Renal cortex interstitium (tissue), 15 donors: ENCODE measurements at places on chromosomes 7 and 10. TPM values are rescaled to one million over a fixed set of nuclear protein-coding genes. Genes with fewer than 3 reads are reported as not detected.
A peak's percentile ranks its signal among the peaks of the same experiment; 100 is the strongest.

GRCh38 chr7:115086146-115086841, 164.4 kb downstream of the MDFIC start:
- no peak for DNase-seq

DNA sequence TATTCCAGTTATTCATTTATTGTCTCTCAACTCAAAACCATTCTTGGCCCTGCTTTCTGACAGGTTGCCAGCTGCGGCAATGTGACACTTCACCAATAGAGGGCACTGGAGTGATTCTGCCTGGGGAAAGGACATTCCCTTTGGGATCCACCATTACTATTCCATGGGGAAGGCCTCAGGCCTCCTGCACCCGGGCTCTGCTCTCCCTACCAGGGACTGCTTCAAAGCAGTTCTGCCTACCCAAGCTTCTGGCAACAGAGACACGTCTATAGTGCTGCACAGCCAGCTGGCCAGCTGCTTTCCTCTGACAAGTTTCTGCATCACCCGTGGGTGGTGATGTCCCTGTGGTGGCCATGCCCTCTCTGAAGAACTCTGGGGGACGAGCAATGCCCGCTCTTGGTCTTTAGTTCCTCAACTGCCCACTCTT, 163.8 kb downstream of the ELMO1 start:
- peak; percentile 7 for DNase-seq

GRCh38 chr7:149171892-149172533, 23.3 kb upstream of the ZNF282 start:
- DNase-seq, result no peak

- DNase-seq, result no peak
These were observed 50.4 kb upstream of the C7orf33 start for GRCh38 chr7:148540041-148540738.

DNA sequence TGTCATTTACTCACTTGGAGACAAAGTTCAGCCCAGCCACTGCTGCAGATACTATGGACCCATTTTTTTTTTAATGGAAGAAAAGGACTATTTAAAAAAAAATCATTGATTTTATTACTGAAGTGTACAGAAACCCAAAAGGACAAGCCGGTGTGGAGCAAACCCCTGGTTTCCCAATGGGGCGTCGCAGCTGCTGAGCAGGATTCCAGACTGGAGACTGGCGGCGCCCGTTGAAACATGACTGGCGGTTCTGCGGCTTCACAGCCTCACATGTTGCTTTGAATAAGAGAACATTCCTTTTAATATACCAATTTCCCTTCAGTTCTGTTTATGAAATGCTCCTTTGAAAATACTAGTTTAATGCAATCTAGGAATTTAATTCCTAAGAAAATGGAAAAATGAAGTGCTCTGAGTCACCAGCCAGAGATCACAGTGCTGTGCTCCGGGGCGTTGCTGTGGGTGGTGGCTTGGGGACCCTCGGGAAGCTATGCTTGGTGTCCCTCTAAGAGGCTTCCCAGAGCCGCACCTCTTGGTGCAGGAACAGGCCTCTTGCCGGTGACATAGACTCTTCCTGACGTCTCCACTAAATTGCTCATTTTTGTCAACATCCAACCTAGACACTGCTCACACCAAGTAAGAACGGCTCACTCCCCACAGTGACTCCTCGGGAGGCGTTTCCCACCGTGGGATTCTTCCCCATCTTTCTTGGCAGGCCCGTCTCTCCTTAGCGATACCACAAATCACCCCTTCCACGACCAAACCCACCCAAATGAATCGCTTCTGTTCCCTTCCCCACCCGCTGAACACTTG, 12.0 kb upstream of the VIPR2 start:
- DNase-seq, result no peak

GRCh38 chr7:37249240-37249639, 199.4 kb downstream of the ELMO1 start:
- DNase-seq, result no peak

DNA sequence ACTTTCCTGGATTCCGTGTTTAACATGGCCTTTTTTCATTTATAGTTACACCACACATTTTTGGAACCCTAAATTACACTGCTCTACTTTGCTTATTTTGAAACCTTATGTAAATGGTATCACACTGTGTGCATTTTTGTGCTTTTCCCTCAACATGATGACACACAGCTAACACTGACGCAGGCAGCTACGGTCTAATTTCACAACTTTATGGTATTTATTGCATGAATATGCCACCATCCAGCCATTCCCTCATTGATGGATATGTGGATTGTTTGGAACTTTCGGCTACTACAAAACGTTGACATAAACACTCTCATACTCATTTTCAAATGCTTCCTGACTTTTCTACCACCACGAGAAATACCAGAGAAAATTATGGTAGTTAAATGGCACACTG, 6.9 kb downstream of the PAPOLB start:
- no peak for DNase-seq

GRCh38 chr7:115910541-115911164, 119.9 kb downstream of the TFEC start:
- DNase-seq, result peak; percentile 13

DNA sequence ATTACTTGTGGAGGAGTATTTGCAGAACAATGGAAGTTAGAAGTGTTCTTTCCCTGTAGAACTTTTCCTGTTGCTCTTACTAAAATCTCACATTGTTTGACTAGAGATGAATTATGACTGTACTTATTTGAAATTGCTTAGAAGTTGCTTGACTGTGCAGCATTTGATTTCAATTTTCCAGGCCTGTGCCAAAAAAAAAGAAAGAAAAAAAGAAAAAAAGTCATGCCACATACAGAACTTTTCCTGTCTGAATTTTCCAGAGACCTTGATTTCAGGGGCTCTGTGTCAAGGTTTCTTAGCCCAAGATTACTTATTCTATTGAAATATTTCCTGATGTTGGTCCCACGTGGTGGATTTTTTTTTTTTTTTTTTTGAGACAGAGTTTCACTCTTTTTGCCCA, 3.5 kb upstream of the FAM171A1 start:
- DNase-seq, result no peak

Gene FRMPD2
- polyA plus RNA-seq, result 5.6 TPM

Gene KCNIP2
- 4.0 TPM for polyA plus RNA-seq

Gene SPDYE2
- 3.2 TPM for polyA plus RNA-seq

Gene LEP
- 0.76 TPM for polyA plus RNA-seq
